Cardiac ventricle fibroblast (primary cell): ENCODE measurements at places on chromosomes 6 and 20. TPM values are rescaled to one million over a fixed set of nuclear protein-coding genes. Genes with fewer than 3 reads are reported as not detected.

Gene DYNLT2
- total RNA-seq = 0.19 and 0.49 TPM in 2 replicates

Gene SLC35B2
- total RNA-seq = 38.7 and 42.3 TPM in 2 replicates

Gene RIPOR2
- total RNA-seq = 1.6 and 2.2 TPM in 2 replicates

Gene SMLR1
- not detected in 2 replicates for total RNA-seq

Gene THBS2
- total RNA-seq = 636 and 710 TPM in 2 replicates

Gene ETV7
- total RNA-seq = 0.54 and 1.6 TPM in 2 replicates

Gene ZNFX1
- 29.8 and 34.6 TPM in 2 replicates for total RNA-seq

Gene ADGRF4
- total RNA-seq = 0.94 and 1.1 TPM in 2 replicates
